Activated CD4-positive, alpha-beta T cell treated with anti-CD3 and anti-CD28 coated beads, Interleukin-2, amount 50 U/mL, for 16 hours (primary cell): ENCODE measurements at places on chromosomes 13 and 19.

- DNase-seq, result no peak
Measured at GRCh38 chr13:61316647-61317046, 99.0 kb downstream of the PCDH20 start.

GRCh38 chr19:32415669-32416068 is 10.1 kb downstream of the DPY19L3 start:
- no peak for DNase-seq

GRCh38 chr19:1244693-1245451 is 3.3 kb downstream of the ATP5F1D start:
- no peak for DNase-seq

DNA sequence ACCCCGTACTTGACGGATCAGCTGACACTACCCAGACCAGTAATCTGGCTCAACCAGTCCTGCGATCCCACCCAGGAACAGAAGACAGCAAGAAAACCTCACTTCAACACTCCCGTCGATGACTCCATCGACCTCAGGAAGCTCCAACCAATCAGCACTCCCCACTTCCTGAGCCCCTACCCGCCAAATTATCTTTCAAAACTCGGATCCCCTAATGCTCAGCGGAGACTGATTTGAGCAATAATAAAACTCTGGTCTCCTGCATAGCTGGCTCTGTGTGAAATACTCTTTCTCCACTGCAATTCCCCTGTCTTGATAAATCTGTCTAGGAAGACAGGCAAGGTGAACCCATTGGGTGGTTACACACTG is 1.2 kb downstream of the LSM4 start:
- DNase-seq, result peak; percentile 77

DNA sequence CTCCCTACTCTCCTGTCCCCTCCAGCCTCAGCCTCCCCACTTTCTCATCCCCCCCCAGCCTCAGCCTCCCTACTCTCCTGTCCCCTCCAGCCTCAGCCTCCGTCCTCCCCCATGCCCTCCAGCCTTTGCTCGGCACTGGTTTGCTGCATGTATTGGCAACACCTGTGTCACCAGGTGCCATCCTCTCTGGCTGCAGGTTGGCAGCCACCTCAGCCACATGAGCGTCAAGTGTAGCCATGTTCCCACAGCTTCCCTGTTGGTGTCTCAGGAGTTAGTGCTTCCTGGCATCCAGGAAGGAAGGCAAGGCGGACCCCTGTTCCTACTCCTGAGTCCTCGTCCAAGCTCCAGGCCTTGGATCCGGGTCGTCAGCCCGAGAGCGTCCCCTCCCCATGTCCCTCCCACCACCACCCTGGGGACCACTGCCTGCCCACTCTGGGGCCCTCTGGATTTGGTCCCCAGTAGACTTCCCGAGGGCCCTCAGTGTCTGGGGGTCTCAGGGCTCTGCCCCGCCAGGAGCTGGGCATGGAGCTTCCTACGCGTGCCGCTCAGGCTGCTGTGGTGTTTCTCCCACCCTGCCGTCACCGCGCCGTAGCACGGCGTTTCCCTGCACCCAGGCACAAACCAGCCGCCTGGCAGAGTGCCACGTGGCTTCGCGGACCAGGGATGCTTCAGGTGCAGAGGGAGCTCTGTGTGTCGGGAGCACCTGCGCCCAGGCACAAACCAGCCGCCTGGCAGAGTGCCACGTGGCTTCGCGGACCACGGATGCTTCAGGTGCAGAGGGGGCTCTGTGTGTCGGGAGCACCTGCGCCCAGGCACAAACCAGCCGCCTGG is 128.3 kb upstream of the MCF2L start:
- DNase-seq, result no peak

DNA sequence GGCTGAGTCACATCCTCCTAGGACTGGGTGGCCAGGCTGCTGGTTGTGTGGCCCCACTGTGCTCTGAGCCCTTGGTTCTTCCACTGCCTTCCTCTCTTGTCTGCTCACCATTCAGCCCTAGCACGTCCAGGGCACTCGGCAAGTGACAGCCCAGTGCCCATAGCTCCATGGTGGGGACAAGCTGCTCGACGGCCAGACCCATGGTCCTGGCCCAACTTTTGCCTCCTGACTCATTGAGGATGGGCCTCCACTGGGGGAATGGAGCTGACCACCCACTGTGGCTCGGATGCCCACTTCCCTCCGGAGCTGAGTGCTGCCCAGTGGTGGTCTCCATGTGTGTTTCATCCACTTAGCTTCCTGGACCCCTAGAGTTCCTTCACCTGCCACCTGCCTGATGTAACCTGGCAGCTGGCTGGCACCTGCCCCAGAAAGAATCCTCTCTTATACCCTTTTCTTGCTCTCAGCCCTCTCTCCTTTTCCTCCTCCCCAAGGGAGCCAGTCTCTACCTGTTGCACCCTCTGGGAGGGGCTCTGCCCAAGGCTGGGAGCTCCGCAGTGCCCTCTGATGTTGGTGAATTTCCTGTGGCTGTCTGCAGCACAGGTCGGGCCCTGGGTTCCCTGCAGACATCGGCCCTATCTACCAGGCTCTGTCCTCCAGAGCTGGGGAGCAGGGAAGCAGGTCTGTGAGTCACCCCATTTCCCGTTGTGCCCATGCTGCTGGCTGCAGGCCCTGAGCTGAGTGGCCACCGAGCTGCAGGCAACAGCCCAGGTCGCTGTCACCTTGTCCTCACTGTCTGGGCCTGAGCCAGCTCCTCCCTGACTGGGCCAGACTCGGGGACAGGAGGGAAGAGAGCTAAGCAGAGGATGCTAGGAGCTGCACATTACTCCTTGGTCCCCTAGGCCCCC is 7.4 kb downstream of the CHST8 start:
- DNase-seq, result no peak

DNA sequence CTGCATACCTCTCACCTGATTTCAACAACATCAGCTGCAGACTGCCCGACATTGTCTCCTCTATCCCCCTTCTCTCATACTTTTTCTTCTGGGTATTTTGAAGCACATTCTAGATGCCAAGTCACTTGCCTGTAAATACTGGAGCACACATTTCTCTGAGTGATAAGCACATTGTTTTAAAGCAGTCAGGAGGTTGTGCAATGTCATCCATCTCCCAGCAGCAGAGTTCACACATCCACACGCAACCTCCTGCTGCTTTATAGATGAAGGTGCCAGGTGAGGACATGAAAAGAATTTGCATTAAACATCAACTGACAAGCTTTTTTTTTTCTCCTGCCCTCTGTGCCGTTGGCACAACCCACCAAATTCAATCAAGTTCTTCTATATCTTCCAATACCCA is 5.5 kb downstream of the UPK1A start:
- DNase-seq, result no peak

GRCh38 chr13:45468635-45469034 is 3.9 kb downstream of the COG3 start:
- DNase-seq, result peak; percentile 14

GRCh38 chr13:114012921-114013320 is 39.0 kb upstream of the C13orf46 start:
- DNase-seq, result no peak

GRCh38 chr13:50250401-50250800 is 235.2 kb downstream of the KCNRG start:
- no peak for DNase-seq

- DNase-seq, result peak; percentile 14
Measured at GRCh38 chr13:95535243-95535642, 17.3 kb upstream of the CLDN10 start.

DNA sequence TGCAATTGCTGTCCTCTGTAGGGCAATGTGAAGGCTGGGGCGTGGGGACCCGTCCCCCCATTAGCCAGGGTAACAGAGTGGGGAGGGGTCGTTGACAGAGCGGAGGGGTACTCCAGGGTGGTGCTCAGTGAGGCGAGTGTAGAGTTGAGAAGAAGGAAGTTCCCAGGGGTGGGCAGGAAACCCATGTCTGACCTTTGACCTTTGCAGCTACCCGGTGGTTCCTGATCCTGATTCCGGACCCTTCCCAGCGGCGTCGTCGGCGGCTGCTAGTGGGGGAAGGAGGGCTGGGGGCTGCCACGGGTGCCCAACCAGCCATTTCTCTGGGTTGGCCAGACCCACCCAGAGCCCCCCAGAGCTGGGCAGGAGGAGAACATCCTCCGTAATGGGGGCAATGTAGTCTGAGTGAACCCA is 2.1 kb upstream of the PLVAP start:
- DNase-seq, result no peak

DNA sequence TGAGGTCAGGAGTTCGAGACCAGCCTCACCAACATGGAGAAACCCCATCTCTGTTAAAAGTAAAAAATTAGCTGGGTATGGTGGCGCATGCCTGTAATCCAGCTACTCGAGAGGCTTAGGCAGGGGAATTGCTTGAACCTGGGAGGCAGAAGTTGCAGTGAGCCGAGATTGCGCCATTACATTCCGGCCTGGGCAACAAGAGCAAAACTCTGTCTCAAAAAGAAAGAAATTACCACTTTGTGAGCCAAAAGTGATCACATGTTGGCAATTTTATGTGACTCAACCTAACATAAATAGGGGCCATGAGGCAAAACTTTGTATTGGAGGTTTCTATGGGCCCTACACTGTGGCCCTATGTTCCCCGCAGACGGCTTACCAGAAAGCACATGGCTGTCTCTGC is 72.2 kb downstream of the MAP4K1 start:
- no peak for DNase-seq

DNA sequence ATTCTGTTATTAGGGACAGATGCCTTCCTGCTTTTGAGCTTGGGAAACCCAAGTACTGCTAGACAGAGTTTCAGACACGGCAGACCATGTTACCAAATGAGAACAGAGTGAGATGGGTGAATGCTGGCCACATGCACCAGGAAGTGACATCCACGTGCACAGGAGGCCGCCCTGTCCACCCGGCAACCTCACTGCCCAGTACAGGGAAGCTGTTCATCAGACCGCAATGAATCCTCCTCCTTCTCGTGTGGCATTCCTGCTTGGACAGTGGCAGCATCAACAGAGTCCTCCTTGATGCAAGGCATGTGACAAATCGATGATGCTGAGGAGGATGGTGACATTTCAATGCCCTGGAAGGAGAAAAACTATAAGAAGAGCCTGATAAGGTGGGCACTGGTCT is 191.0 kb upstream of the SOX1 start:
- DNase-seq, result no peak

GRCh38 chr13:62356977-62357376 is 941.3 kb upstream of the PCDH20 start:
- DNase-seq, result no peak

- DNase-seq, result no peak
Measured at GRCh38 chr13:51928231-51928630, 66.5 kb downstream of the CCDC70 start.

DNA sequence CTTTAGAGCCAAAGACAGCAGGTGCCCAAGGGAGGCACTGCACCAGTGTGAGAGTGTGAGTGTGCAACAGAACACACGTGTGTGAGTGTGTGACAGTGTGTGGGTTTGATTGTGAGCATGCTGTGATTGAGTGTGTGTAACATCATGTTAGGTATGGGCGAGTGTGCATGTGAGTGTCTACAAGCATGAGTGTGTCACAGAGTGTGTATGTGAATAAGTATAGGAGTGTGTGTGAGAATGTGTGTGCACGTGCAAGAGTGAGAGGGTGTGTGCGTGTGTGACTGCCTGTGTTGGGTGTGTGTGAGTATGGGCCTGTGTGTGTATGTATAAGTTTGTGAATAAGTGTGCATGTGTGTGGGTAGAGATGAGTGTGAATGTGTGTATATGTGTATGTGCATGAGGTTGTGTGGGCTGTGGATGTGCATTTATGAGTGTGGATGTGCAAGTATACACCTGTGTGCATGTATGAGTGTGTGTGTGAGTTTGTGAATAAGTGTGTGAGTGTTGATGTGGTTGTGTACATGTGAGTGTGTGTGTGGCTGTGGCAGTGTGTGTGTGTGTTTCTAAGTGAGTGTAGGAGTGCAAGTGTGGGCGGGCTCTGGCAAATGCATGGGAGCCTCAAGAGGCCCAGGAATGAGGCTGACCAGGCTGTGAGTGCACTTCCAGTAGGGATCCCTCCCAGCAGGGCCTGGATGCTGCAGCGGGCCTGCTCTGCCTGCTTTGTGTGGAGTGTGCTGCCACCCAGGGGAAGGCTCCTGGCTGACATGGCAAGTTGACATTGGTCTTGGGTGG is 198.4 kb downstream of the COL4A1 start:
- DNase-seq, result no peak

DNA sequence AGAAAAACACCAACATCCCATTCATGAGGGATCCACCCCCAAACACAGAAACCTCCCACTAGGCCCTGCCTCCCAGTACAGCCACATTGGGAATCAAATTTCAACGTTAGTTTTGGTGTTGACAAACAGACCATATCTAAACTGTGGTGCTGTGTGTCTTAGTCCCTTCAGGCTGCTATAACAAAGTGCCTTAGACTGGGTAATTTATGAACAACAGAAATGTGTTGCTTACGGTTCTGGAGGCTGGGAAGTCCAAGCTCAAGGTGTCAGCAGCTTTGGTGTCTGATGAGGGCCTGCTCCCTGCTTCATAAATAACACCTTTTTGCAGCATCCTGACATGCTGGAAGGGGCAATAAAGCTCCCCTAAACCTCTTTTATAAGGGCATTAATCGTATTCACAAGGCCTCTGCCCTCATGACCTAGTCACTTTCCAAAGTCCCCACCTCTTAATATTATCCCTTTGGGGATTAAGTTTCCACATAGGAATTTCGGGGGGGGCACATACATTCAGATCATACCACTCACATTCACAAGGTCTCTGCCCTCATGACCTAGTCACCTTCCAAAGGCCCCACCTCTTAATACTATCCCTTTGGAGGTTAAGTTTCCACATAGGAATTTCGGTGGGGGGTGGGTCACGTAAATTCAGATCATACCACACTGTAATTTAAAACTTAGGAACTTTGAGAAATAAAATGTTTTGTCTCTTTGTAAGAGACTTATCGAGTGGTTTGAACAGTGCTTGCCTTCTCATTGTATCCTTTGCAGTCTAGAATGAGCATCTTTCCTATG is 27.5 kb downstream of the ZNF507 start:
- no peak for DNase-seq

DNA sequence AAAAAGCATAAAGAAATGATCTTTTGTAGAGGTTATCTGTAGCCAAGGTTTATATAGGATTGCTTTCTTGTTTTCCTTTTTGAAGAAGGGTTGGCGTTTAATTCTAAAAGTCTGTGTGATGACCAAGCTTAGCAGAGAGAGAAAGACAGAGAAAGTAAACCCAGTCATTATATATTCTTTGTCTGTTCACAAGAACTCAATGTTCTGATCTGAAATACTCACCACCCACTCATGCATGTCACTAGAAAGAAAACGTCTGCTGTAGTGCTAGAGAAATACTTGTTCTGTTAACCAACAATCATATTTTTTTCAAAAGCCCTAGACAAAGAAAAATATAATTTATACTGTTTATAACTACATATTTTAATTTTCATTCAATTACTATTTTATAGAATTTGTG is 173.7 kb upstream of the SLITRK5 start:
- no peak for DNase-seq

DNA sequence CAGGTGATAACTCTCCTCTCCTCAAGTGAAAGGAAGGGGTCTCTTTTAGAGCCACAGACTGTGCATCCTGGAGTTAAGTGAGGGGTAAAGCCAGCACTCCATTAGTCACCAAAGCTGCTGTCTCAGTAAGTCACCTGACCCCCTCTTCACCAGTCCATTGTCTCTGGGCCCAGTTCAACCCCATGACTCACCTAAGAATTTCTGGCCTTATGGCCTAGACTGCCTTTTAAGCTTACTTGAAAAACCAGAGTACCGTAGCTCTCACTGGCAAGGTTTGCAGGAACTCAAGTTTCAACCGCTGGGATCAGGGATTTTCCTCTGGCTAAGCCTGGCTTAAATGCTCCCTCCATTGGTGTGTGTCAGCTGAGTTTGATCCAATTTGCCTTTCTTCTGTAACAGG is 23.4 kb upstream of the EID2 start:
- no peak for DNase-seq
